Activated T-cell treated with anti-CD3 and anti-CD28 coated beads for 4 hours (primary cell): ENCODE measurements at places on chromosomes 16 and 17.

DNA sequence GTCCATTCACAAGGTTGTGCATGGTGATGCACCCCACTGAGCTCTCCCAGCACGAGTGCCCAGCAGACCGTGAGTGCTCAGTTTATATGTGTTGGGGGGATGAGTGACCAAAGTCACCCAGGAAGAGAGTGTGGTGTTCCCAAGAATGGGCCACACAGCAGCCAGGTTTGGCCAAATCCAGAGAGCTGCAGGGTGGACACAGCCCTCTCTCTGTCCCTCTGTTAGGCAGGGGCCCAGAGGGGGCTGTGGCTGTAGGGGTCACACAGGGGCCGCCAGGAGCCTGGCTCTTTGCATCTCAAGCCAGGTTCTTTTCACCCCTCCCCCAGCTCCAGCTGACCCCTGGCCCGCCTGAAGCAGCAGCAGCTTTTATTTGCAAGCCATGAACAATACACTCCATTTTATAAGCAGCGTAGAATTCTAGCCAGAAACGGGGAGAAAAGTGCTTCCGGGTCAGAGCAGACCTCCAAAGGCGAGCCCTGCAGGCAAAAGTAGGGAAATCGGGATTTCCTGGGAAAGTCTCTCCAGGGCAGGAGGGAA, 13.3 kb downstream of the COTL1 start:
- no peak for DNase-seq

GRCh38 chr17:5809580-5810188, 225.4 kb upstream of the NLRP1 start:
- no peak for DNase-seq

DNA sequence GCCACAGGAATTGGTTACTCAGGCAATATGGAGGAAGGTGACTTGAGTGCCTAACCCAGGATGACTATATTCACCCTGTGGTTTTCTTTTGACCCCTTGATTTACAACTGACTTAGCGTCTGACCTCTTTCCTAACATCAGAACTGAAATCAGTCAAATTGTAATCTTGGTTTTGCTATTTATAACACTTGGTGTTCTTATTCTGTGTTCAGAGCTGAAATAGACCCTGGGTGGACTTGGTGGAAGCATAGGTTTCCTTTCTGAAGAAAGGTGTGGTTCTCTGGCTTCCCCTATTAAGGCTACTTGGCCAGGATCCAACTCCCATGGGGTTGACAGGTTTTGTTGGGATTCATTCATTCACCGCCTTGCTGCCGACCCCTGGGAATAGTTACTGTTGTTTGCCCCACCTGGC, 80.8 kb downstream of the CLEC16A start:
- DNase-seq, result no peak

- DNase-seq, result no peak
These were observed 3.2 kb upstream of the GRIN2C start for GRCh38 chr17:74862919-74863318.

DNA sequence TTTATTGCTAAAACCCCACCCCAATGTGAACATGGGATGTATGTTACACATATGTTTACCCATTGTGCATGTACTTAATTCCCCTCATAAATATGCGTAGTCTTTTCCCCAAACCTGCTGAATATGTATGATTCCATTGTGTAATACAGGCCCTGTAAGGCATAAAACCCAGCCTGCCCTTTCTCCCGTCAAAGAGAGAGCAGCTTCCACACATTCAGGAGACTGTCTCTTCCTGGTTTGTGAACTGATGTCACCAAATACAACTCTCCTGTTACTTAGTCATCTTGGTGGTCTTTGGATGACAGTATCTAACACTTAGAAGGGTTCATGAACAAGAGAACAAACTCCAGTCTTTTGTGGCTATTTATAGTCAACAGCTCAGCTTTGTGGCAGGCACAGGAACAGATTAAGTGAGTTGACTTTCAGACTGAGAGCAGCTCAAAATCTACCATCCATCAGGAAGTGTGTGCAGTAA, 24.7 kb upstream of the TMC7 start:
- DNase-seq, result no peak

GRCh38 chr16:89448656-89449055, 41.7 kb downstream of the ANKRD11 start:
- DNase-seq, result no peak

- DNase-seq, result no peak
These were observed 14.9 kb upstream of the LYRM9 start for GRCh38 chr17:27907976-27908558.

DNA sequence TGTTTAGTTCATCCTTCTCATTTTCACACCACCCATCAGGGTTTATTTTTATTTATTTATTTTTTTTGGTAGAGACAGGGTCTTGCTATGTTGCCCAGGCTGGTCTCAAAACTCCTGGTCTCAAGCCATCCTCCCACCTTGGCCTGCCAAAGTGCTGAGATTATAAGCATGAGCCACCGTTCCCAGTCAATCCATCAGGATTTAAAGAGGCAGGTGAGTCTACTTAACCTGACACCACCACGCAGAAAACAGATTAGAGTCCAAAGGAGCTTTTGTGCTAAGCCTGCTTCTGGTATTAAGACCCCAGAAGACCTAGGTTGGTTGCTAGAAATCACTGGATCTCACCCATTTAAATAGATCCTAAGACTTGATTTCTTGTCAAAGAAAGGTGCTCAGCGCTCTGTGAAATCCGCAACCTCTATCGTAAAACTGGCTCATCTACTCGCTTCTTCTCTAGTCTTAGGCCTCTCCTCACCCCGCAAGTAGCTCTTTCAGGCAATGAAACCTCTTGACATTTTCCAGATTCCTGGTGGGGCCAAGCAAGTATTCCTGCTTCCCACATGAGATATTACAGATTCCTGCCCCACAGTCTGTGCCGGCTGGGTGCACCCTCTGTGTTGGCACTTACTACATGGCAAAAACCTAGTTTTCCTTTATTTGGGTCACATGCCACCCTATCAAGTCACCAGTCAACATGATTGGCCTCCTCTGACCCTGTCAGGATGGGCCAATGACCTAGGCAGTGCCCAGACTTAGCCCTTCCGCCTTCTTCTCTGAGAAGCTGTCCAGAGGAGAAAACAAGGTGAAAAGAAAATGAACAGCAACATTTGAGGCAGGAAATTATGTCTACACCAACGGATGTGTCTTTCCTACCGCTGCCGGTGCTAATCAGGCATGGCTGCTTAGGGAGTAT, 9.0 kb downstream of the PITPNA start:
- DNase-seq, result no peak

DNA sequence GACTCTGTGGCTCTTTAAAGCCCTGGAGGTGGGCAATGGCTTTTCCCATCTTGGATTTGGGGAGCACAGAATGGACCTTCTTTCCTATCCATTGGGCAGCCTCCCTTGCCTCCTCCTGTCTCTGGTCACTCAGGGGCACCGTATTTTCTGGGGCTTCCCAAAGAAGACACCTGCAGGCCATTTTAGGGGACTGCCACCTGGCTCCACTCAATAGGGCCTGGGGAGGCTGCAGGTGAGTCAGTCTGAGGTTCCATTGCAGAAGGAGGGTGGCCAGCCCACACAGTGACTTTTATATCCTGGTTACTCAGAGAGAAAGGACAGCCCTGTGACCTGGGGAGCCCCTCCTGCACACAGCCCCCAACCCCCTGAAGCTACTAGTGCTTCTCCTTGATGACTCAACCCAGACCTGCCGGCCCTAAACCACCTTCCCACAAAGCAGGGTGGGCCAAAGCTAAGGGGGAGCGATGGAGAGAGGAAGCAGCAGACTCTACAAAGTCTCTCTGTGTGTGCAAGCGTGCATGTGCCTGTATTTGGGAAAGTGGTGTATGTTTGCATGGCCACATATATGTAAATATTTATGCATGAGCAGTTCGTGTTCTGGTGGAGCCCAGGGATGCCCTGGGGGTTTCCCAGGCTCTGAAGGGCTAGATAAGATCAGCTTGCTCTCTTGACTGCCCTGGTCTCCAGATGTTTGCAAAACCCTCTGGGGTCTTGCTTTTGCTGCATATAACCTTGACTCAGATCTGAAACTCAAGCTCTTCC, 5.0 kb downstream of the CX3CL1 start:
- no peak for DNase-seq

GRCh38 chr17:65630502-65630901, 69.1 kb upstream of the AXIN2 start:
- no peak for DNase-seq

GRCh38 chr16:22948603-22949368, 134.8 kb downstream of the HS3ST2 start:
- DNase-seq, result peak; percentile 19

GRCh38 chr17:32584792-32585191, 98.0 kb downstream of the CDK5R1 start:
- DNase-seq, result no peak

GRCh38 chr16:9260666-9261065, 169.2 kb downstream of the HAPSTR1 start:
- no peak for DNase-seq
